Activated T-cell treated with anti-CD3 and anti-CD28 coated beads for 1 hour (primary cell): ENCODE measurements at places on chromosomes 1 and 21.
A peak's percentile ranks its signal among the peaks of the same experiment; 100 is the strongest.

DNA sequence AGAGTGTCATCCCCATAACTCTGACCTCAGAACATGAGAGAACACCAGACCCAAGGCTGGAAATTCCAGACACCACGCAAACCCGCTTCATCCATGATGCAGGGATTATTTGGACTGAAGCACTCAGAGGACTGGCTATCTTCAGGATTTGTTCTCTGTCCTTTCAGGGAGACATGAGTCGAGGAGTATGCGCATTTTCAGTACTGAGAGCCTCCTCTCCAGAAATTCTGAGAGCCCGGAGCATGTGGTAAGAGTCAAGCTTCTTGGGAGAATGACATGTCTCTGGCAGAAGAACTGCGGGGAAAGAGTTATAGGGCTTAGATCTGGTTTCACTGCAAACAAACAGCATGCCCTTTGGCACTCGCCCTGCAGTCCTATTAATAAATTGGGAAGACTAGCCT, 6.9 kb downstream of the LAX1 start:
- DNase-seq, result no peak

DNA sequence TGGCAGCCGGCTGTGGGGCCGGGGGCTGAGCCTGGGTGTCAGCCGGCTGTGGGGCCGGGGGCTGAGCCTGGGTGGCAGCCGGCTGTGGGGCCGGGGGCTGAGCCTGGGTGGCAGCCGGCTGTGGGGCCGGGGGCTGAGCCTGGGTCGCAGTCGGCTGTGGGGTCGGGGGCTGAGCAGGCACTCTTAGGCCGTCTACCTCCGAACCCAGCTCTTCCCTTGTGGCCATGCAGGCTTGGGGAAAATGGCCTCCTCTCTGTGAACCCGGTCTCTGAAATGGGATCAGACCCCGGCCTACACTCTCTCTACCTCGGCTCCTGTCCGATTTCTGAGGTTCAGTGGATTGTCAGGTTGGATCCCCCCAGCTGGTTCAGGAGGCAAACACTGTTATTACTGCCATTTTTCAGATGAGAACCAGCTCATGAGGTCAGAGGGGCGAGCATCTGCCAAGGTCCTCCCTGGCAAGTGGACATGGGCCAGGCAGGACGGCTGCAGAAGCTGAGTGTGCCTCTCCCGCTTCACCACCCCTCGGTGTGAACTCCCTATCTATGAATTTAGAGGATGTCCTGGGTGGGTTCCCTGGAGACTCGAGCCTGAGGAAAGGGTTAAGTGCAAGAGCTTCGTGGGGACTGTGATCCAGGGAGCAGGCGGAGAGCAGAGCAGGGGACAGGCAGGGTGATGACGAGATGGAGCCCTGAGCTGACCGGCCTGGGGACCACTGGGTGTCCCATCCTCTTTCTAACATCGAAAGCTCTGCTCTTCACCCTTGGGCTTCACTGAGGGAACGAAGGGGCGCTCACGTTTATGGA, 10.9 kb upstream of the COL18A1 start:
- DNase-seq, result no peak

DNA sequence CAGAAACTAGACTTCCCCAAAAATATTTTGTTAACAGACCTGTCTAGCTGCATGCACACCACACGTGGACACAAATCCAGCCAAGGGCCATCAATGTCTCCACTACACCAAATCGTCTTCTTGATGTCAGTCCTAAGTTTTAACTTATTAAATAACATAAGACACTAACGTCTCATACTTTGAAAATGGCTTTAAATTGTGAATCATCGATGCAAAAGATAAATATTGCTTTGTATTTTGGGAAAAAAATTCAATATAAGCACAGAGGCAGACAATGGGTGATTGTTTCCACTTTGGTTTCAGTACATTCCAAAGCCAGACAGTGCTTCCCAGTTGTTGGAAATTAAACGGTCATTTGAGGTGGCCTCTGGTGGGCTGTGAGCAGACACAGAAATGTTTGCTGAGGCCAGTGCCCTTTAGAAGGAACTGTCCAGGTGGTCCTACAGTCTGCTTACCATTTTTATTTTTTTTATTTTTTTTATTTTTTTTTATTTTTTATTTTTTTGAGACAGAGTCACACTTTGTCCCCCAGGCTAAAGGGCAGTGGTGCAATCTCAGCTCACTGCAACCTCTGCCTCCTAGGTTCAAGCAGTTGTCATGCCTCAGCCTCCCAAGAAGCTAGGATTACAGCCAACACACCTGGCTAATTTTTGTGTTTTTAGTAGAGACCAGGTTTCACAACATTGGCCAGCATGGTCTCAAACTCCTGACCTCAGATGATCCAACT, 1.8 kb upstream of the KIAA2013 start:
- DNase-seq, result no peak

GRCh38 chr1:31447210-31447609, 34.2 kb downstream of the SERINC2 start:
- DNase-seq, result no peak

- DNase-seq, result no peak
These were observed 120.9 kb downstream of the ROR1 start for GRCh38 chr1:63894627-63895265.

GRCh38 chr1:107776900-107777663, 187.9 kb downstream of the VAV3 start:
- no peak for DNase-seq

- no peak for DNase-seq
These were observed 7.5 kb upstream of the LHX8 start for GRCh38 chr1:75126611-75127101.

- no peak for DNase-seq
These were observed 234.0 kb downstream of the TM2D1 start for GRCh38 chr1:61490924-61491323.

DNA sequence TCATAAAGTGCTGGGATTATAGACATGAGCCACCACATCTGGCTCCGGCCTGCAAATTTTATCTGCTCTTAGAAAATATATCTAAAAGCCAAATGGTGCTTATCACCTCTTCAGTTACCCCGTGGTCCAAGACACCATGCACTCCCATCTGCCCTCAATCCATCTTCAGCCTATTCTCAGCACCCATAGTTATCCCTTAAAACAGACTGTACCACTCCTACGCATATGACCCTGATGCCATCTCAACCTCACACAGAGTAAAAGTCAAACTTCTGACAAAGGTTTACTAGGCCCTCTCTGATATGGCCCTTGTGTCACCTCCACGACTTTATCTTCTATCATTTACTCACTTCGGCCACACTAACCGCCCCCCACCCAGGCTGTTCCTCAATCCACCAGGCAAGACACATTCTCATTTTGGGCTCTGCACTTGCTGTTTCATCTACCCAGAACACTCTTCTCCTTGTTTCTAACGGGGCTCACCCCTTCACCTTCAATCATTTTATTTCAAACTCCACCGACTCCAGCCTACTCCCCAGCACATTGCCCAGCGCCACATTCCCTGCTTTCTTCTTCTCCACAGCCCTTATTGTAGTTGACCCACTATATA, 33.0 kb downstream of the USP48 start:
- no peak for DNase-seq

GRCh38 chr1:152869808-152870419, 8.2 kb upstream of the SMCP start:
- DNase-seq, result peak; percentile 45

DNA sequence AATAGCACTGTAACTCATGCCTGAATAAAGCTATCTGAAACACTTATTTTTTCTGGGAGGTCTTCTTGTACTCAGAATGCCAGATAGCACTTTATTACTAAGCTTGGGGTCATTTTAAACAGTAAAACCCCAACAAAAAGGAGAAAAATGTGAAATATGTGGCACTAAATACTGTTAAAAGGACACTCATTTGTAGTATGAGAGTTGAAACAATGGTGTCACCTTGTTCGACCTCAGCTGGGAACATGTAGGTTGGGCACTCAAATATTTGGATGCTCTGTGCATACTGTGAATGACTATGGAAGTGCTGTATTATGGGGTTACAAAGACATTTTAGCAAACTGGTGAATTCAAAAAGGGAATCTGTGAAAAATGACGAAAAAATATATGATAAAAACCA, 53.9 kb downstream of the SELENOF start:
- DNase-seq, result no peak

GRCh38 chr1:7628273-7628672, 142.8 kb upstream of the VAMP3 start:
- DNase-seq, result no peak

- DNase-seq, result no peak
These were observed 9.1 kb upstream of the GALNT2 start for GRCh38 chr1:230057681-230058565.

DNA sequence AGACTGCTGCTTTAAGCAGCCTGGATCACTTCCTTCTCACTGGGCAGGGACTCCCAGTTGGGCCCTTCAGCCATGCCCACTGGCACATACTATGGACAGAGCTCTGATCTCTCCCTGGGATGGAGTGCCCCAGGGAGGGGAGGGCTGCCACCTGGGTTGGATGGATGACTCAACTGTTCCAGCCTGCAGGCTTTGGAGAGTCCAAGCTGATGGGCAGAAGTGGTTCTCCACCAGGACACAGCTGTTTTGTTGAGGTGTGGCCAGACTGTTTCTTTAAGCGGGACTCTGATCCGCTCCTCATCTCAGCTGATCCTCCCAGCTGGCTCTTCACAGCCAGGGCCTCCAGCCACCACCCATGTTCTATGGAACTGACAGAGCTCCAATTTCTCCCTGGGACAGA, 166.9 kb downstream of the MAGI3 start:
- DNase-seq, result no peak

- DNase-seq, result no peak
These were observed 37.6 kb downstream of the SLC2A7 start for GRCh38 chr1:8988618-8988967.

DNA sequence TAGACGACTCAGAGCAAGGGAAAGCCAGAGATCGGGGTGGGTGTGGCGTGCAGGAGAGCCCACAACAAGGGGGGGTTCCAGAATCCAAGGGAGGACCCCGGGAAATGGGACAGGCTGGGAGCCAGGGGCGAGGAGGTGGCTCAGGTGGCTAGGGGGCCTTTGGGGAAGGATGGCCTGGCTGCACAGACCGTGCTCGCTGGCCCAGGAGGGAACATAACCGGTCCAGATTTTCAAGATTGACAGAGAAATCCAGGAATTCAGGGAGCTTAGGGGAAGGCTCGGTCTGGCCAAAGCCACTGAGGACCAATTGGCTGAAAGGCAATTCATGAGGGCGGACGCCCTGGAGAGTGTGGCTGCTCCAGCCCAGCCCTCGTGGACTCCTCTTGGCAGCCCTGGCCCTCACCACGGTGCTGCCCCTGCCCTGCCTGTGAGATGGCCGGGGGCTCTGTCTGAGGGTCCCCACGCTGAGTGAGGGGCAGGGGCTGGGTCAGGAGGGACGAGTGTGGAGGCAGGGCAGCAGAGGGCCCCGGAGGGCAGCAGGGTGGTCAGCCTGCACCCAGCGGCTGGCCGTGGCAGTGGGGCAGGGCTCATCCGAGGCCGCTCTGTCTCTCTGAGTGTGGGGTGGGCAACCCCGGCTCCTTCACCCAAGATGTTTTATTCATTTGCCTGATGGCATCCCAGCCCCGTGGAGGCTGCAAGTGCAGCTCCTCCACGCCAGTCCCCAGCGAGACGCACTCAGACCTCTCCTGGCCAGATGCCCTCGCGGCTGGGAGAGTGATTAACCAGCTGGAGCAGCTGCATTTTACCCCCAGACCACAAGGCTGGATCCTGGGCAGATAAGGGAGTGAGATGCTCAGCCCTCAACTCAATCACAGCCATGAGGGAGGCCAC, 5.6 kb upstream of the LRRC3 start:
- no peak for DNase-seq

DNA sequence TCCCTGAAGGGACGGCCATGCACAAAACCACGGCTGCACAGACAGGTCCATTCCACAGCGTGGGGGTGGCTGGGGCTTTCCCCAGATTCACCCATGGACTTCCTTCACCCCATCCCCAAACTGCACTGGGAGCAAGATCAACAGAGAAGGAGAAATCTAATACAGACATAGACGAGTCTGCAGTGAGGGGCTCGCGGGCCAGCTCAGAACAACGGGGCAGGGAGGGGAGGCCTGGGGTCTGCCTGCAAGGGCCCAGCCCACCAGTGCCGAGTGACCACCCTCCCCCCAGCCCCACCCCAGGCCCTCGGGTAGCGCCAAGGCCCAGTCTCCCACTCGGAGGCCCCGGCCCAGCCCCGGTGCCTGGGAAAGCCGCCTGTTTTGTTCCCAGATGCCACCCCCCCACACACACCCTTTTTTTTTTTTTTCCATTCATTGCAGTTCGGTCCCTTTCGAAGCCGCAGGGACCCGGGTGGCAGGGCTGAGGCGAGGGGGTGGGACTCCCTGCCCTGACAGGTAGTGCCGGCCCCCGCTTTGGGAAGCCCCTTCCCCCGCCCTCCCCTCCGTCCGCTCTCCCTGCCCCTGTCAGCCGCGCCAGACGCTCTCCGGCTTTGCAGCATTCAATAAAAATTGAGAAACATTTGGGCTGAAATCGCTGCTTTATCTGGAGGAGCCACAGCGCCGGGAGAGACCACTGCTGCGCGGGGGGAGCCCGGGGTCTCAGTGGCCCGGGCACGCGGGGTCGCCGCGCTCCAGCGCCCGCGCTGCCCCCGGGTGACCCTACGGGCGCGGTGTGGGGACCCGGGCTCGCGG, 543 bp upstream of the EPHB2 start:
- no peak for DNase-seq

DNA sequence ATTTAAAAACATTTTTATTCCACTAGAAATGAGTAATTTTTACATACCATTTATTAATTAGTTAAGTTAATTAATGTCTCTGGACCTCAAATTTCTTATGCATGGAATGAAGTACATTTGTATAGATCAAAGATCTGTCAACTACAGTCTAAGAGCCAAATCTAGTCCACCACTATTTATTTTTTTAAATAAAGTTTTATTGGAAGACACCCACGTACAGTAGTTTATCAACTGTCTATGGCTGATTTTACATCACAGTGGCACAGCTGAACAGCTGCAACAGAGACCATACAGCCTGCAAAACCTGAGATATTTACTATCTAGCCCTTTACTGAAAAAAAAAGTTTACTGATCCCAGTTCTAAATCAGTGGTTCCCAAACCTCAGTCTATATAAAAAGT, 188.6 kb upstream of the HP1BP3 start:
- no peak for DNase-seq

DNA sequence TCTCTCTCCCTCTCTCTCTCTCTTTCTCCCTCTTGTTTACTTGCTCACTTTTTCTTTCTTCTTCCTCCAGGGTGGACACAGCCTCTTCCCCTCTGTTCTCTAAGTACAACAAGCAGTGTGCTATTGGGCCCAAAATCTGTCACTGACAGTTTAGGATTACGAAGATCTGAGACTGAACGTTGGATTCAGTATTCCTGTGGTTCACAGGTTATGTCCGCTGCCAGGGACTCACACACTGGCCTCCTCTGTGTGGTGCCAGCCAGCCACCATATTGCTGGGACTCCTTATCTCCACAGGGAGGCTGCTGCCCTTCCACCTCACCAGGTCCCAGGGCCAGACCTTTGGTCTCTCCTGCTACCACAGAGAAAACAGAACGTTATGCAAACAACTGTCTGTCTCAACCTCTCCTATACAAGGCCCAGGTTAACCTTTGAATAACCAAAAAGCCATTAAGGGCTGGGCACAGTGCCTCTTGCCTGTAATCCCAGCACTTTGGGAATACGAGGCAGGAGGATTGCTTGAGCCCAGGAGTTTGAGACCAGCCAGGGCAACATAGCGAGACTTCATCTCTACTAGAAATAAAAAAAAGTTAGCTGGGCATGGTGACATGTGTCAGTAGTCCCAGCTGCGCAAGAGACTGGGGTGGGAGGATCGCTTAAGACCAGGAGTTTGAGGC, 171.9 kb upstream of the RAB4A start:
- no peak for DNase-seq
